Stimulated activated CD4-positive, alpha-beta T cell treated with anti-CD3 and anti-CD28 coated beads, Interleukin-1b, Interleukin-23, amount 100 ng/mL, for 48 hours (primary cell): ENCODE measurements at places on chromosomes 6 and 20.

- DNase-seq: no peak
Observed at GRCh38 chr6:44629636-44630035, 242.1 kb downstream of the CDC5L start.

- peak; percentile 12 for DNase-seq
Observed at GRCh38 chr6:13624871-13625288, 9.7 kb downstream of the NOL7 start.

- DNase-seq: no peak
Observed at GRCh38 chr6:71383901-71384489, 95.4 kb downstream of the OGFRL1 start.

DNA sequence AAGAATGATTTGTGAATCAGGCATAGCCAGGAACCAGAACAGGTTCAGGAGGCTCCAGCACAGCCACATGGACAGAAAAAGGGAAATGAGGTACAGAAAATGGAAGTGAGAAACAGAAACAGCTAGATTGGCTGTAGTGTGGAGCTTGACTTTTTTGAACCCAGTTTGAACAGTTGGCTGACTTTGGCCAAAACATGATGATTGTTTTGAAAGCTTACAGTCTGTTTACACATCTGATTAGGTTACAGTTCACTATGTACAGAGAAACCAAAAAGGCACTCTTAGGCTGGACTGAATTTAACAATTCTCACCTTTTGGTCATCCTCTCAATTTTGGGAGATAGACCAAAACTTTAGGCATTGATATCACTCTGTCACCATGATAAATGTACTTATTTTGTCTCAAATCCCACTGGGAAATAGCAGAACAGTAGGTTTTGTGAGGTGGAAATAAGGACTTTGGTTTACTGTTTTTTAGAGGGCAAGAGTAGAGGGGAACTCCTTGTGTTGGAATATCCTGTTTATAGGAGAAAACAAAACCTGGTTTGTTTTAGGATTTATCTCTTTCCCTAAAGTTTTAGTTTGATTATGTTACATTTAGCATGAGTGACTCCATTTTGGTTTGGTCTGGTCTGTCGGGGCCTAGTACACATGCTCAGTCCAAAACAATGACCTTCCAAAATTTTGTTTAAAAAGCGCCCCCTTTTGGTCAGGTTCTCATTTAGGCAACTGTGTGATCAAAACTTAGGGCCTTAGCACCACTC is 123.1 kb downstream of the OLIG3 start:
- no peak for DNase-seq
